ENCODE measurements at places on chromosomes 12 and 14. TPM values are rescaled to one million over a fixed set of nuclear protein-coding genes. Genes with fewer than 3 reads are reported as not detected.

GLS2 gene
- polyA plus RNA-seq = 3.6 TPM

AEBP2 gene
- 14.0 TPM for polyA plus RNA-seq

SELPLG gene
- polyA plus RNA-seq = 2.0 TPM

SERPINA1 gene
- polyA plus RNA-seq = 1.5 TPM

CFAP73 gene
- polyA plus RNA-seq = 0.35 TPM

FAM90A1 gene
- 0.18 TPM for polyA plus RNA-seq

CCDC184 gene
- polyA plus RNA-seq = 0.80 TPM

LRRC10 gene
- polyA plus RNA-seq = not detected

IAPP gene
- 0.05 TPM for polyA plus RNA-seq

NOXRED1 gene
- polyA plus RNA-seq = 0.09 TPM

PTGES3 gene
- 123 TPM for polyA plus RNA-seq

PTPN21 gene
- polyA plus RNA-seq = 4.4 TPM

DIP2B gene
- polyA plus RNA-seq = 7.2 TPM

CATSPERB gene
- 0.69 TPM for polyA plus RNA-seq

MNAT1 gene
- 18.1 TPM for polyA plus RNA-seq

RNF10 gene
- polyA plus RNA-seq = 110 TPM

KRT3 gene
- 2.4 TPM for polyA plus RNA-seq

CCDC198 gene
- not detected for polyA plus RNA-seq

ABCC9 gene
- 1.6 TPM for polyA plus RNA-seq

IFI27L2 gene
- 112 TPM for polyA plus RNA-seq

LRRC74A gene
- polyA plus RNA-seq = not detected

PRPH gene
- polyA plus RNA-seq = 0.45 TPM

AGAP2 gene
- polyA plus RNA-seq = 0.94 TPM

CLEC2A gene
- polyA plus RNA-seq = not detected

CRACR2A gene
- polyA plus RNA-seq = 0.57 TPM

SDS gene
- 0.09 TPM for polyA plus RNA-seq

KRT75 gene
- 0.19 TPM for polyA plus RNA-seq

VDR gene
- 8.8 TPM for polyA plus RNA-seq

C1R gene
- polyA plus RNA-seq = 30.8 TPM

All from esophagus (tissue), 2 donors.